ENCODE measurements at places on chromosomes 6 and 20. TPM values are rescaled to one million over a fixed set of nuclear protein-coding genes. Genes with fewer than 3 reads are reported as not detected.

The HFE gene
- 21.1 TPM for total RNA-seq

The WASF1 gene
- 9.0 TPM for total RNA-seq

The DPPA5 gene
- not detected for total RNA-seq

The MEI4 gene
- not detected for total RNA-seq

The CST4 gene
- total RNA-seq: 0.22 TPM

The BTN1A1 gene
- total RNA-seq: not detected

The THBD gene
- 18.5 TPM for total RNA-seq

The EIF2S2 gene
- 155 TPM for total RNA-seq

The DEFB127 gene
- not detected for total RNA-seq

The MYMX gene
- not detected for total RNA-seq

The NMBR gene
- total RNA-seq: 0.11 TPM

The RAET1L gene
- total RNA-seq: not detected

The PGBD1 gene
- total RNA-seq: 9.5 TPM

The SPAG4 gene
- total RNA-seq: 12.7 TPM

The ALDH8A1 gene
- not detected for total RNA-seq

The TNFRSF6B gene
- 57.4 TPM for total RNA-seq
